Stimulated activated naive CD4-positive, alpha-beta T cell treated with Interleukin-2 at 50 U/mL for 16 hours (primary cell): ENCODE measurements at places on chromosomes 3 and 15.

DNA sequence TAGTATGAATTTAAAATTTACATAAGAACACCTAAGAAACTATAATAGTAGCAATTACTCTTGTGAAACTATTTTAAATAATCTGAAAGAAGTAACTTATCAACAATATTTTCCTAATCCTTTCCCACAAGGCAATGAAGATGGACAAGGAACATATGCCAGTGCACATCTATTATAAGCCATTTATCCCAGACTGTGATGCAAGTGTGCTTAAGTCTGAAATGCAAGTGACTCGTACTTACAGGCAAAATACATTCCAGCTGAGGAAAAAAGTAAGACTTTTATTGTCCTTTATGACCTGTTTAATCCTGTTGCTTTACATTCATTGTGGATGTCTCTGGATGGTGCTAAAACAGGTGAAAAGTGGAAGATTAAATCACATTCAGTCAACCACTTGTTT is 709.4 kb downstream of the ZNF385D start:
- no peak for DNase-seq

- no peak for DNase-seq
Measured at GRCh38 chr15:81087694-81088093, 46.4 kb upstream of the CFAP161 start.

GRCh38 chr3:13042127-13042701 is 31.0 kb downstream of the IQSEC1 start:
- DNase-seq: no peak

DNA sequence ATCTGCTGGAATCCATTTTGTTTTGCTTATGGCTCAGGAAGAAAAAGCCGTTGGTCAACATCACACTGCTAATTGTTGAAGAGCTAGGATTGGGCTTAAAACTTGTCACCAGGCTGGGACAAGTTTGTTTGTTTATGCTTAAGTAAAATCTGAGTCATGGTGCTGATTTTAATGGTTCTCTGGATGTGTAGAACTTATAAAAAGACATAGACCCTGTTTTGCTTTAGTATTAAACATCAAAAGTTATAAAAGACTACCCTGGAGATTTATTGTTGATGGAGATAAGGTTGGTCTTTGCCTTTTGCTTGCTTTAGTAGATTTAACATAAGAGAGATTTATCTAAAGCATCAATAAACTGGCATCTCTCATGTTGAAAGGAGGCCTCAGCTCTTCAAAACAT is 348.2 kb upstream of the GOLIM4 start:
- DNase-seq: no peak
